ENCODE measurements at places on chromosomes 7 and 10.

DNA sequence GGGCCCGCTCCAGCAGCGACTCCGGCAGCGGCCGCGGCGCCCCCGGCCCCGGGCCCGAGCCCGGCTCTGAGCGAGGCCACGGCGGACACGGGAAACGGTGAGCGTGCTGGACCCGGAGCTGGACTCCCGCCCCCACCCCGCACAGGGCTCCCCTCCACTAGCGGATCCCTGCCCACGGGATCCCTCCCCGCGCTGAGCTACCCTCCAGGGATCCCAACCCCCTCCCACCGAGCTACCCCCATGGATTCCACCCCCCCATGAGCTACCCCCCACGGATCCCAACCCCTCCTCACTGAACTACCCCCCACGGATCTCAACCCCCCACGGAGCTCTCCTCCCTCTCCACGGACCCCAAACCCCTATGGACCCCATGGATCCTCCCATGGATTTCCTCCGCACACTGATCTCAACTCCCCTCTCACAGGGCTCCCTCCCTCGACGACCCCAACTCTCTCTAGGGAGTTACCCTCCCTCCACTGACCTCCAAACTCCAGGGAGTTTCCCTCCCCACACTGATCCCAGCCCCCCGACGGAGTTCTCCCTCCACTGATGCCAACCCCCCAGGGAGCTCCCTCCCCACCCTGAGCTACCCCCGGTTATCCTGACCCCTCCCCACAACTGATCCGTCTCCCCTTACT is 20.6 kb upstream of the HSPB1 start:
- no peak for DNase-seq

GRCh38 chr10:112565434-112566053 is 118.5 kb downstream of the VTI1A start:
- DNase-seq, result peak; percentile 56

DNA sequence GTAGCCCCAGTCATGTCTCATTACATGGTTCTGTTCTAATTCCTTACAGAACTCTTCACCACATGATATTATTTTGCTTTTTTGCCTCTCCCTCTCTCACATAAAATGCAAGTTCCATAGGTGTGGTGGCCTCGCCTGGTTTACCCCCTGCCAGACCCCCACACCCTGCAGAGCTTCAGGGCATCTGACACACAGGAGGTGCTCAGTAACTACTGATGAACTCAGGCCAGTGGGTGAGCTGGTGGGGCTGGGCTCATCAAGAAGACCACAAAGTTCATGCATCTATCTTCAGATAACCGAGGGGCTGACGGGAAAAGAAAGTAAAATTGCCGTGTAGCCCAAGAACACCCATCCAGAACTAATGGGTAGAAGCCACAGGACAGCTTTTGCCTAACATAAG is 253.1 kb downstream of the GRID1 start:
- no peak for DNase-seq

DNA sequence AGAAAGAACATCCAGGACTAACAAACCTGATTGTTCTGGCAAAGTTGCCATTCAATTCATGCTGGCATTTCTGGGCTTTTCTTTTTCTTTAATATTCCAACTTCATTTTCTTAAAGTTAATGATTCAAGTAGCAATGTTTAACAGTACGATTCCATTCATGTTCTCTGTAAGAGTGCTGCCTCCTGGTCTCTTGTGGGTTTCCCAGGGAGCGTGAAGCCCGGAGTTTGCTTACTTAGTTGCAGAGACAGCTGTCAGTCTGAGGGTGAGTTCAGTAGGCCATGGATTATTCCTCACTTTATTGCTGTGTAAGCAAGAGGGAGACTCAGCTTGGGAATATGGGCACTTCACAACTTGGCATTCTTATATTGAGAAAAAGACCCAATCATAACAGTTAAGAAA is 142.2 kb downstream of the TWIST1 start:
- no peak for DNase-seq

DNA sequence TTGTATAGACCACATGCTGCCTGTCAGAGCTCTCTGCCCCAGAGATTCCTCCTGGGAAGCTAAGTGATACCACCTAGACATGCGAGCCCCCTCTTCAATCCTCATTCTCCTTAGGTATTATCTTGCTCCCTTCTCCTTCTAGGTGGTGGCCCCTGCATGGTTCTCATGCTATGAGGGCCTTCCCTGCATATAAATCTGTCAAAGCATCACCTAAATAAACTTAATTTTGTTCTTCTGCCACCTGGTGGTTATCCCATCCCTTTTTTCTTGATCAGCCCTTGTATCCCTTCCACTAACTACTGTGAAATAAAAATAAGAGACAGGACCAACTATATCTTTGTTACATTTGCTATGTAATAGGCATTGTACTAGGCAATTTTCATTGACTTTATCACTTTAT is 242.1 kb downstream of the CDC14C start:
- no peak for DNase-seq

DNA sequence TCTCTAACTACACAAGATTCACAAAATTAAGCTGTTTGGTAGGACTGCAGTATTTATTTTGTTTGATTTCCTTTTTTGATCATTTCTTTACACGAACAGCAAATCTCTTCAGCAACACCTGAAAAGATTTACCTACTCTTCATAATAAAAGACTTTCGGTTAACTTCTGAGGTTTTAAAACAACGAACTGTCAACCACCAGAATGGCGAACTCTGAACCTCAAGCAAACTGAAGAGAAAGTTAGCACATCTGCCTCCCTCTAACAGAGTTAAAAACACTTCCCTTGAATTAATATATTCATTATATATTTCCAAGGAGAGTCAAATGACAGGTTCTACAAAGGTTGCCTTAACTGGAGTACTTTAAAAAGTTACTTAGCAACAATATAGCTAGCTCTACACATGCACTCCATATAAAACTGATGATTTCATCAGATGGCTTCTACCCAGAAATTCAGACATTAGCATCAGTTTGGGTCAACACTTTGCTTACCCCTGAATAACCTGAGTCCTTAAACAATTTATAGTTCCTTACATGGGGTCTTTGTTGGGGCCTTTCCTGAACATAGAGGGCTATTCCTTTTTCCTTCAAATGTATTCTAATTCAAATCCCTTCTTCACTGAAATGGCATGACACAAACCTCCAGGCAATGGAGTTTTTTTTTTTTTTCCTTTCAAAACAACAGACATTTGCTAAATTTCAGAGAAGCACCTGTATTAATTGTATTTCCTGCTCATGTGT is 118.3 kb downstream of the SEM1 start:
- DNase-seq, result no peak

GRCh38 chr7:23076772-23077171 is 28.8 kb upstream of the KLHL7 start:
- no peak for DNase-seq

DNA sequence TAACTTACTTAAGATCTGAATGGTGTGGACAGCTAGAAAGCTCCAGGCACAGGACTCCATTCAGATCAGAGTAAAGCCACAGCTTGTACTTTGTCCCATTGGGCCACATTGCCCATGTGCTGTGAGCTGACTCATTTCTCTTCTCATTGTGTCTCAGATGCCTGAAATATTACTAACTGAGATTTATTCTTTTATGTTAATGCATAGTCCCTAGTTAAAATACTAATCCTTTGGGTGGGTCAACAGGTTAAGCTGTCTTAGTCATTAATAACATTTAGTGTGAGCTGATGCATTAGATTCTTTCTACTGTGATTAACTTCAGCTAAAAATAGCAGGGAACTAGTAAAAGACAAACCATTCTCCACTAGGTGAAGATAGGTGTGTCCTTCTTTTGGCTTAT is 104.7 kb upstream of the ARMC3 start:
- DNase-seq, result no peak

DNA sequence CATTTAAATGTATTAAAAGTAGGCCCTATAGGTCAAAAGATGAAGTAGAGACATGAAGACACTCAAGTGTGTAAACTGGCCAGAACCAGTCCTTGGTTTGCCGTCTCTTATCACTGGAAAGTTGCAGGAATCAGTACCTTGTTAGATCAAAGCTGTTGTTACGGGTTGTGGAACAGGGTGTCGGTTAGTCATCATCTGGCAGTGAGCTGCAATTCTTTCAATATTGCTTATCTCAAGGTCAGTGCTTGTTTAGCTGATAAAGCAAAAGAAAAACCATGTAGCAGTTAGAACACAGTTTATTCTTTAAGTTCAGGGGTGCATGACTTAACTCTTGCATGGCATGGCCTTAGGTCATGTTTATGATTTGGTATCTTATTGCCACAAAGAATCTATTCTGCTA is 10.0 kb upstream of the SLC13A1 start:
- no peak for DNase-seq

- peak; percentile 38 for DNase-seq
Observed at GRCh38 chr7:92720604-92721350, 115.6 kb downstream of the CDK6 start.

DNA sequence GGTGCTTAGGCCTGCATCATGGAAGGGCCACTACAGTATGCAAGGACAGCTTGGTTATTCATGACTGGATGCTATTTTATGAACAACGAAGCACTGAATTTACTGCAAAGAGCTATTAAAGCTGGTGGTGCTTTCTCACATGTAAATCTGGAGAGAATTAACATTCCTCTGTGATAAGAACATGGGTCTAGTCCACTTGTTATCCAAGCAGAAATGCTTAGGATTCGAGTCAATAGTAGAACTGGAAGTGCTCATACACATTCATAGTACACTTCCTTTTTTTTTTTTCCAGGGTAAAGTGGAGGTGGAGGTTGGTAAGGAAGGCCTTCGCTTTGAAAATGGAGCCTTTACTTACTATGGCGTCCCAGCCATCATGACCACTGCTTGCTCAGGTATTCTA is 35.0 kb downstream of the CNNM1 start:
- no peak for DNase-seq

All from right hindlimb (tissue), 1 donor.